ENCODE measurements at places on chromosomes 2 and 18.

- no peak for DNase-seq
Measured at GRCh38 chr18:27713738-27714095, 463.2 kb downstream of the CDH2 start.

DNA sequence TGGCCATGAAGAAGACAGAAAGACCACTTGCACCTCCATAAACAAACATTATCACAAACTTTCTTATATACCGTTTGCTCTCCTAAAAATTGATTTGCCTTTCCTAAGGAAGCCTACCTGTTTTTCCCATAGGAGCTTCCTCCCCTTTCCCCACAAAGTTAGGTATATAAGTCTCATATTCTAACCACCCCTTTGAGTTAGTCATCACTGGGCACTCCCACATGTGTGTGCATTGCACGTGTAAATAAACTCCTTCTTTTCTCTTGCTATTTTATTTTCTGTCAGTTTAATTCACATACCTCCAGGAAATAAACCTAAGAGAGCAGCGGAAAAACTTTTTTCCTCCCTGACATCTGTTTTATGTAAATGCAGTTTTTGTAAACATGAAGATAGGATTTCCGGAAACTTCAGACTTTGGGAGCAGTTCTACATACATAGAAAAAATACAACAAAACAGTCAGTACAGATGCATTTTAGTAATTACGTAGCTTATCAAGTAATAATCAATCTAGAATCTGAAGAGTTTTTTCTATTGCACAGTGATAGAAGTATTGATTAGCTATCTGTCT is 46.6 kb downstream of the PLCL1 start:
- no peak for DNase-seq

DNA sequence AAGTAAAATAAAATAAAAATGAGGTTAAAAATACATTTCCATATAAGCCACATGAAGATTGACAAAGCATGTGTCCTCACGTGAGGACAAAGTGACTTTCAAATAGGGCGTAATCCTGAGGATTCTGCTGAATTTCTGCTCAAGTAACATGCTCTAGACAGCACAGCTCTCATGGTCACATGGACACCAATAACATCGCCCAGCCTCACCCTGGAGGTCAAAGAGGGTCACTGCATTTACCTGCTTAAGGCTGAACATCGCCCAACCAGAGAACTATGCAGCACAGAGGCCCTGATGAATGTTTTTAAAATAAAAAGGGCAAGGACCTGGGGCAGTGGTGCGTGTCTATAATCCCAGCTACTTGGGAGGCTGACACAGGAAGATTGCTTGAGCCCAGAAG is 30.2 kb downstream of the TGFBRAP1 start:
- DNase-seq, result peak; percentile 44

- no peak for DNase-seq
Measured at GRCh38 chr2:220001751-220002150, 374.3 kb downstream of the SLC4A3 start.

GRCh38 chr2:237219826-237220225 is 134.1 kb downstream of the COPS8 start:
- no peak for DNase-seq

GRCh38 chr2:215450188-215451011 is 14.5 kb upstream of the FN1 start:
- DNase-seq, result no peak

- DNase-seq, result no peak
Measured at GRCh38 chr2:134268265-134268664, 14.4 kb downstream of the MGAT5 start.

DNA sequence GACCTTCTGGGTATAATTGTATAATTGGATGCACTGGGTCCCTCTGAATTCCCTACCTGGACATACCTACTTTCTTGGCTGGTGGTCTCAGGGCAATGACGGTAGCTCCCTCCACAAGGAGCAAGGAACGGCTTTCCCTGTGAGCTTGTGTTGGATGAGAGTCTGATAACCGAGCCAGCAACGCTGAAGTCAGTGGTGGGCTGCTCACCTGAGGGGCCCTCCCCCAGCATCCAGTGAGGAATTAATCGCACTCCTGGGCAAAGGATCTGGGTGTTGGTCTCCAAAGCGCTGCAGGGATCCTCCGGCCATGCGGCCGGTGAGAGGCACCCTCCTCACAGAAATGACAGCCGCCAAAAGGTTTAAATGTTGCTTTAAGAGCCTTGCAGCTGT is 47.1 kb downstream of the LONRF2 start:
- no peak for DNase-seq

DNA sequence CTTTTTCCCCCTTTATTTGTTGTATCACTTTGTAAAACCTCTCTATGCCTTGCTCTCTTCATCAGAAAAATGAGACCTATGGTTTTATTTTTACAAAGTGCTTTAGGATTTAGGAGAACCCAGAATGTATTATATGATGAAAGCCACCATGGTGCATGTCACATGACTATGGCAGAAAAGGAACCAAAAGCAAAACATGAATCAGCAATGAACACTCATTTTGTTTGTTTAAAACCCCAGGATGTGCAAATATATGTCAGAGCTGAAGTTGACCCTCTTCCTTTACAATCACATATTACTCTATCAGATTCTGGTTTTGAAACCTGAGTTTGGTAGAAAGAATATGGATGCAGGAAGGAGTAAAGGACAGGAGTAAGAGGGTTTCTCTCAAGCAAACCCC is 70.0 kb downstream of the FIGN start:
- no peak for DNase-seq
